Muscle of leg (tissue), 16 donors: ENCODE measurements at places on chromosomes 6 and 20. TPM values are rescaled to one million over a fixed set of nuclear protein-coding genes. Genes with fewer than 3 reads are reported as not detected.
A peak's percentile ranks its signal among the peaks of the same experiment; 100 is the strongest.

- peak; percentile 63 for DNase-seq
These were observed 272.8 kb upstream of the SLC35B3 start for GRCh38 chr6:8707956-8708772.

GRCh38 chr6:127464881-127465459, 5.8 kb upstream of the KIAA0408 start:
- peak; percentile 87 for DNase-seq

DNA sequence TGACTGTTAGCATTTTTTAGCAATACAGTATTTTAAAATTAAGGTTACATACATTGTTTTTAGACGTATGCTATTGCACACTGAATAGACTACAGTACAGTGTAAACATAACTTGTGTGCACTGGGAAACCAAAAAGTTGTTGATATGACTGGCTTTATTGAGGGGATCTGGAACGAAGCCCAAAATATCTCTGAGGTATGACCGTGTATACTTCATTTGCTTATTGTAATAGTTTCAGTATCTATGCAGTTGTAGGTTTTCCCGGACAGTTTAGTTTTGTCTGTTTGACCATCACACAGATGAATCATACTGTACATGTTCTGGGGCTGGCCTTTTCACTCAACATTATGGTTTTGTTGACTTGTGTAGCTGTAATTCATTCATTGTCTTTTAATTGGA, 6.9 kb upstream of the ZBTB12 start:
- no peak for DNase-seq

DNA sequence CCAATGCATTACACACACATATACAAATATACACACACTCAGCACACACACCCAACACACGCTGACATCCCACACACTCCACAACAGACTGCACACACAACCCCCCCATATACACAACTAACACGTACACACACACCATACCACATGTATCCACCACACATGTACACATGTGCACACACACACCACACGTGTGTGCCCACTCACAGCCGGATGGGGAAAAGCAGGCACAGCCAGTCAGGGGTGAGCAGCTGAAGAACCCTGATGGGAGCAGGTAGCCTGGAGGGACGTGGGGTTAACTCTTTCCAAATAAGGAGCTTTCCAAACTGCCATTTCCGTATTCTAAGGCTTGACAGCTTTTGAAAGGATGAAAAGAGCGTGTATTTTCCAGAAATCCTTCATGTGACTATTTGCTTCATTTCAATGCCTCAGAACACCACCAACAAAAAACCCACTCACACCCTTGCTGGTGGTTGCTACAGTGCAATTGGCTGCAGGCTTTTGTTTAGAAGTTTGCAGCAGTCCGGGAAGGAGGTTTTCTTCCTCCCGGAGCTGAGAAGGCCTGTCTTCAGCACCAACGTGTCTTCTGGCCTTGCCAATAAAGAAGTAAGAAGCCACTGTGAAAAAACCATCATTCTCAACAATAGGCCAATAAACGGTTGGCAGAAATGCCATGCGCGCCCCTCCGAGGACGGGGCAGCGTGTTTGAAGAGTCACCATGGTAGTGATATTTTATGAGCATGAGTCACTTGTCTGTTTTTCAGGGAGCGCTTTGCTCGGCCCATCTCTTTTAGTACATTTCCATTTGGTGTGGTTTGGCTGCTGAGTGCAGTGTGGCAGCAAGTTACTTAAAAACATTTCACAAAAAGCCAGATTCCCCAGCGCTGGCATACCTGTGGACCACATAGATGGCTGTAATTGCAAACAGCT, 131.3 kb upstream of the GMDS start:
- DNase-seq = no peak

DNA sequence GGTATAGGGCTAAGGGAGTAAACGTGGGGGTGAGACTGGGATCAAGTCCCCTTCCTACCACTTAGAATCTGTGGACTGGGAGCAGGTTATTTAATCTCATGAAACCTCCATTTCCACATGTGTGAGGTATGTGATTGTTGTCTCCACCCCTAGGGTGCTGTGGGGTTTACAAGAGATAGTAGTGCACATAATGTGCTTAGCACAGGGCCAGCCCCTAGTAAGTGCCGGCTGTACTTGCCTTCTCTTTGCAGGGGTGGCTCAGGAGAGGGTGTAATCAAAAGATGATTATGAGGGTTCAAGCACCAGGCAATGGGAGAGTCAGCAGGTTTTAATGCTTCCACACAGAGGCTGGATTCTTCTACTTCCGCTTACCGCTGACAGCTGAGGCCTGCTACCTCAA, 6.9 kb downstream of the NT5E start:
- DNase-seq = no peak

GRCh38 chr20:48267860-48268633, 482.8 kb upstream of the SULF2 start:
- DNase-seq = no peak

DNA sequence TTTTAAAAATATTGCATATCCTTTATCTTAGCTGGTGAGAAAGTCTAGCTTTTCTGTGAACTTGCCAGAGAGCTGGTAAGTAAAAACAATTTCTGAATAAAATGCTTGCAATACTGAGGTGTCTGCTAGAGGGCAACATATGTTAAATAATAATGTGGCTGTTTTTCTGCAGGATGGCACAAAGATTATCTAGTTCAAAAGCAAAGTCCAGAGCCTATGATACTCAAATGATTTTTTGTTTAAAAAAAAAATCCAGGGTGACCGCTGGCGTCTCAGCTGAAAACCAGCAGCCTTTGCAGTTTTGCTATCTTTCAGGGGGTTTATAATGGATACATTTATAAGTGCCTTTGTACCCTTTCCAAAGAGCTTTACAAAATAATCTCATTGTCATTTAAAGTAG, 194.9 kb downstream of the PHACTR1 start:
- peak; percentile 74 for DNase-seq

DNA sequence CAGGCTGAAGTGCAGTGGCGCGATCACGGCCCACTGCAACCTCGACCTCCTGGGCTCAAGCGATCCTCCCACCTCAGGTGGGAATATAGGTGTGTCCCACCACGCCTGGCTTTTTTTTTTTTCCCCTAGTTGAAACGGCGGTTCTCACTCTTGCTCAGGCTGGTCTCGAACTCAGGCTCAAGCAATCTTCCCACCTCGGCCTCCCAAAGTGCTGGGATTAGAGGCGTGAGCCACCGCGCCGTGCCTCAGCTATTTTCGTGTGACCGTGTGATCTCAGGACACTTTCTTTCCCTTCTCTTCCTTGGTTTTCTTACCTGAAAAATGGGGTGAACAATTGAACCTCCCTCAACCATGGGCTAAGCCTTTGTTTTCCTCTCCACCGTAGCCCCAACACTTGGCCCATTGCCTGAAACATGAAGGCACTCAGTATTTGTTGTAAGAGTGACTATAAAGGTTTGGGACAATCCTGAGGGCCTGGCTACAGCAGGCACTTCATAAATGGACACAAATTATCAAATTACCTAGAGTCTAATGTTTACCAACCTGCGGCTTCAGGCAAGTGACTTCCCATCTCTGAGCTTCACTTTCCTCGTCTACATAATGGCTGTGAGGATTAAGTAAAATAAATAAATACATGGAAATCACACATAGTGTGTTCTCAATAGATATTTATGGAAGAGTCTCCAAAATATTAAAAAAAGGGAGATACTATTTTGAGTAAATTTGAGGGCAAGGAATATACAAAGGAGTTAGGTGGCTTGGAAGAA, 31.4 kb upstream of the ID1 start:
- no peak for DNase-seq

DNA sequence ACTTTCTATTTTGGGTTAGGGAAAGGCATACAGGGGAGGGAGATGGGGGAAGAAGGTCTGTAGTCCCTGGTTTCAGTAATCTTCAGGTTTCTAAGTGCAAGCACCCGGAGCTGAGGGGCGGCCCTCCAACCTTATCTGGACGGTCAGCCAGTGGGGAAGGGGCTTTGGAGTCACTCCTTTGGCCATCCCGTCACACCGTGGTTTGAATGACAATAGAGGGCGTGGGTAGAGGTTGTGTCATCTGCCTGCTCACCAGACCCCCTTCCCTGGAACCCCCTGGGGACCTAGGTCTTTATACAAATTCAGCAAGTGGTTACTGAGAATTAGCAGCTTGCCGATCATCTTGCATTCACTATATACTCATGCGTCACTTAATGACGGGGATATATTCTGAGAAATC, 29.1 kb downstream of the STK35 start:
- DNase-seq = no peak

DNA sequence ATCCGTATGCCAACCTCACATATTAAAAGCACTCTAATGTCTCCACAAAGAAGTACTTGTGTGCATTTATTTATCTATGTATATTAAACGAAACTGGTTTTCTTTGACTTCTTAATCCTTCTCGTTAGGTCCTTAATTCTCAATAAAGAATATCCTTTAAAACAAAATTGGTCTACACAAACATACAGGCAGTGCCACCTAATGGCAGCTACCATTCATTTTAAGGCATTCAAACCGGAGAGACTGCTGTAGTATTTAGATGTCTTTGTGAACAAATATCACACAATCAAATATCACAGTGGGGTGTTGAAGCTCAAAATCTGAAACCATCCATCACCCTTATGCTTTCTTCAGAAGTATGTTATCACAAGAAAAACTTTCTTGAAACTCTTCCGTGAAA, 96.6 kb upstream of the IRAK1BP1 start:
- no peak for DNase-seq

- DNase-seq = no peak
These were observed 40.9 kb downstream of the LGSN start for GRCh38 chr6:63278916-63279315.

- no peak for DNase-seq
These were observed 149.8 kb downstream of the EYS start for GRCh38 chr6:65557224-65557623.

- DNase-seq = no peak
These were observed 76.0 kb downstream of the SLX4IP start for GRCh38 chr20:10511170-10511508.

DNA sequence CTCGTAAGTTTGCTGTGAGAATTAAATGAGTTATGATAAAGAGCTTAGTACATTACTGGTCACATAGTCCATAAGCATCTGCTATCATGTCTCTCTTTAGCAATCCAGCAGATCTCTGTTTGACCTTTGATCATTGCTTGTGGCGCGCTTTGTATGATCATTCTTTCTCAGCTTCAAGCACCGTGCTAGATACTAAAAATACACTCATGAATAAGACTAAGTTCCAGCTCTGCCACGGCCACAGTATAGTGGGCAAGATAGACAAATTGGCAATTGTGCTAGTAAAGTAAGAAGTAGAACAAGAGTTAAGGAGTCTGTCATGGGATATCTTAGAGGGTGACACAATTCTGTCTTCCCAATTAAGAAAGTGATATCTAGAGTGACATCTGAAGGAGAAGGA, 75.2 kb upstream of the ADGRF1 start:
- DNase-seq = no peak

DNA sequence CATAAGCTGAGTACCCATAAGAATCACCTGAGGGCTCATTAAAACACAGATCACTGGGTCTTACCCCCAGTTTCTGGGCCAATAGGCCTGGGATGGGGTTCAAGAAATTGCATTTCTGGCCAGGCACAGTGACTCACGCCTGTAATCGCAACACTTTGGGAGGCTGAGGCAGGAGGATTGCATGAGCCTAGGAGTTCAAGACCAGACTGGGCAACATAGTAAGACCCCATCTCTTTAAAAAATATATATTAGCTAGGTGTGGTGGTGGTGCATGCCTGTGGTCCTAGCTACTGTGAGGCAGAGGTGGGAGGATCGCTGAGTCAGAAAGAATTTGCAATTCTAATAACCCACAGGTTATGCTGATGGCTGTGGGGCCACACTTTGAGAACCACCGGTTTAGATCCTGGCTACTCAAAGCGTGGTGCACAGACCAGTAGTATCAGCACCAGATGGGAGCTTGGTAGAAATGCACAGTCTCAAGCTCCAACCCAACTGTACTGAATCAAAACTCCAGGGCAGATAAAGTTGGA, 2.0 kb downstream of the CCM2L start:
- no peak for DNase-seq

DNA sequence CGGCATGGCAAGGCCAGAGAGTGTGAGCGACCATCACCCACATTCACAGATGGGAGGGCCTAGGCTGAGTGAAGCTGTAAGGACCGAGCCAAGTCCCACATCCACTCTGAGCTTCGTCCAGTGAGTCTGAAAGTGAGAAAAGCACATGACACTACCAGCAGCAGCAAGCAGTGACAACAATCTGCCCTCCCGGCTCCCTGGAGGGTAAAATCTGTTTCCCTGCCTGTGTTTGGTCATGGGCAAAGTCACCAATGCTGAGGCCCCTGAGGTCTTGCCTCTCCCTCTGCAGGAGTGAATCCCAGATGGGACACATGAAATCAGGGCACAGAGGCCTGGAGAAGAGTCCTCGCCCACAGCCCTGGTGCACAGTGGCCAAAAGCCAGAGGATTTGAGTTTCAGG, 6.4 kb upstream of the CST7 start:
- DNase-seq = no peak

DNA sequence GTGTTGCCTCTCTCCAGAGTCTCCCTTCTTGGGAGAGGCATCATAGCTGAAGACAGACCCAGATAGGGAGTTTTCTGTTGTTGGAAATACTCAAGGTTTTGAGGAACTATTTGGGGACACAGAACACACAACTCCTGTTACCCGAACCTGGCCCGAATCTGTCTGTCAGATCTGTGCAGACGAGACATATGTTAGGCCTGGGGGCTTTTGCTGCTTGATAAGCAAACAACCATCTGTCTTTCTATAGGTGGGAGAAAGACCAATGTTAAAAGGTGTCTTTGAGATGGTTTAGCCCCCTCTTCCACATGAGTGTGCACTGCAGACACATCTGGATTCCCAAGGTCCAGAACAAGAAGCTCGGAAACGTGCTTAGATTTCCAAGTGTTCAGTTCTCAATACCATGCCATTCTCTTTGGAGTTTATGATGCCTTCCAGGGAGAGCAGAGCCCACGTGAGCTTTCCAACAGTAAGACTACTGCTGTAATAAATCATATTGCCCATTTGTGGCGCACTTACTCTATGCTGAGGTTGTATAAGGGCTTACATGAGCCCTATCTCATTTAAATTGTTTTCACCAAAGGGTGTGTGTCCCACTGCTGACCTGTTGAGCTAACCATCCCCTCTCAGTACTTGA, 3.8 kb upstream of the STX16 start:
- no peak for DNase-seq

Gene MYT1
- polyA plus RNA-seq = 0.09 TPM

Gene MOG
- polyA plus RNA-seq = not detected

Gene FANCE
- polyA plus RNA-seq = 13.6 TPM

Gene ZNF391
- polyA plus RNA-seq = 4.5 TPM

Gene GTPBP2
- polyA plus RNA-seq = 44.8 TPM

Gene RBM24
- 197 TPM for polyA plus RNA-seq
